Activated CD4-positive, CD25-positive, alpha-beta regulatory T cell treated with anti-CD3 and anti-CD28 coated beads, Interleukin-2, amount 50 U/mL, for 16 hours (primary cell): ENCODE measurements at places on chromosomes 2 and 18.

GRCh38 chr2:7020468-7020867 lies 103.3 kb downstream of the RNF144A start:
- DNase-seq = no peak

- DNase-seq = peak; percentile 9
Measured at GRCh38 chr2:198054299-198054698, 249.9 kb downstream of the PLCL1 start.

GRCh38 chr2:175282300-175282699 lies 100.8 kb upstream of the ATP5MC3 start:
- DNase-seq = no peak

DNA sequence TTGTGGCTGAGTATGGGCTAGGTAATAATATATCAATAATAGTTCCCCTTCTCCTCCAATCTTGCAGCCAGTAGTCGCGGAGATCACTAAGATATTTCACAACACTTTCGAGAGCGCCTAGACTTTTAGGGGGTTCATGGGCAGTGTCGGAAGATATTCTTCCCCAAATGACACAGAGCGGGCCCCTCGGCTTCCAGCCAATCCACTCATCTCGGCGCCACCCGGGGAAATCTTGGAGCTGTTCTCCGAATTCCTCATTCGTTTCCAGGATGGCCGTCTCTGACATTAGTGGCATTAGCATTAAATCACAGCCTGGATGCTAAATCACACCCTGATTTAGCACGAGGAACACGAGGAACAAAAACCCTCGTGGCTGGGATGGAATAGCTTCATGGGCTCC lies 437.7 kb downstream of the ZNF516 start:
- DNase-seq = no peak

- no peak for DNase-seq
Measured at GRCh38 chr2:177282181-177282641, 17.7 kb upstream of the NFE2L2 start.

DNA sequence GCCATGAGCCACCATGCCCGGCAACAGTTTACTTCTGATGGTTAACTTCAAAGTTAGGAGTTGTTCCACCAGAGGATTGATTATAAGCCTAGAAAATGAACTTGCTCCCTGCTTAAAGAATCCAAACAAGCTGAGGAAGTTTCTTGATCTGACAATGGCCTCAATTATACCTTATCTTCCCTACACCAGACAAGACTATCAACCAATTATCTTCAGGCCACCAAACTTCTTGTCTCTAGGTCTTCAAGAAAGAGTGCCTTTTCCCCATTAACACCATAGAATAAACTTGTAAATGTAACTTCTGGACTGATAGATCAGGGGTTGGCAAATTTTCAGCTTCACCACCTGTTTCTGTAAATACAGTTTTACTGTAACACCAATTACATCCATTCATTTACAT lies 15.0 kb downstream of the ZC3H8 start:
- DNase-seq = no peak

GRCh38 chr18:48942554-48943261 lies 8.1 kb downstream of the SMAD7 start:
- DNase-seq = no peak

GRCh38 chr2:140136366-140136765 lies 1356.2 kb upstream of the NXPH2 start:
- DNase-seq = no peak

DNA sequence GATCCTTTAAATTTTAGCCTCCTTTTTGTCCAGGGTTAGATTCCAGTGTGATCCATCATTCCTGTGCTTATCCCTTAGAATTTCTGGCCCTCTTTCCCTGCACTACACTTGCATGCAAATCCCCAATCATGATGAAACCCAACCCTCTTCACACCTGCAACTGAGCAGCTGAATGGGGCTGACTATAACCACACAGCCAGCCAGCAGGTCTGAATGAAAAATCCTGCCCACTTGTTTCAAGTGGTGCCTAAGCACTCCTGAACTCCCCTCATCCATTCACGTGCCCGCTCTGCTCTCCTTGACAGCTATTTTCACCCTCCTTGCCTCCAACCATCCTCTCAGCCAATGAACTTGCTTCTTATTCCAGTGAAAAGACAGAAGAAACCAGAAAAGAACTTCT lies 80.5 kb upstream of the AFF3 start:
- DNase-seq = no peak

DNA sequence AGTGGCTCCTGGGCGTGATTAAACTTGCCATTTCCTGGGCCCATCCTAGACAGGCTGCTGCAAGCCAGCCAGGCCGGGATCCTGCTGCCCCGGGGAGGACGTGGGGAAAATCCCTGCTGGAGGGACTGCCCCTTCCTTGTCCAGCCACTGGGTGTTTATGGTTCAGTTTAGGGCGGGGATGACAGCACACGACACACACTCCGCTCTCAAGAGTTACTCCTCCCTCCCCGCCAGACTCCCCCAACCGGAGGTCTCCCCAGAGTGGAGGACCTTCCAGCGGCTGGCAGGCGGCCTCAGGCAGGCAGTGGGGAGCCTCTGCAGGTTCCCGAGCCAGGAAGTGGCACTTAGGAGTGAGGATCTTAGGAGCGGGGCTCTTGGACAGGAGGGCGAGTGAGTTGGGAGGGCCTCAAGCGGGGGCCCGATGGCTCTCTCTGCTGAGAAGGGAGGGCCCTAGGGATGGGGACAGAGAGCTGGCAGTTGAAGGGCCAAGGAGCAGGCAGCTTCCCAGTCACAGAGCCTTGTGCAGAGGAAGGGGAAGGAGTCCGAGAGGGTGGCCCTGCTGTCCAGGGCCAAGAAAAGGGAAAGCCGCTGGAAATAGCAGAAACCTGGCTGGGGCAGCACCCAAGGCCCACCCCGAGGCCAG lies 5.7 kb upstream of the GPR35 start:
- DNase-seq = no peak

- DNase-seq = no peak
Measured at GRCh38 chr2:89845532-89845931, 1154.1 kb downstream of the RPIA start.

- no peak for DNase-seq
Measured at GRCh38 chr2:172252154-172252553, 149.5 kb upstream of the DLX2 start.

DNA sequence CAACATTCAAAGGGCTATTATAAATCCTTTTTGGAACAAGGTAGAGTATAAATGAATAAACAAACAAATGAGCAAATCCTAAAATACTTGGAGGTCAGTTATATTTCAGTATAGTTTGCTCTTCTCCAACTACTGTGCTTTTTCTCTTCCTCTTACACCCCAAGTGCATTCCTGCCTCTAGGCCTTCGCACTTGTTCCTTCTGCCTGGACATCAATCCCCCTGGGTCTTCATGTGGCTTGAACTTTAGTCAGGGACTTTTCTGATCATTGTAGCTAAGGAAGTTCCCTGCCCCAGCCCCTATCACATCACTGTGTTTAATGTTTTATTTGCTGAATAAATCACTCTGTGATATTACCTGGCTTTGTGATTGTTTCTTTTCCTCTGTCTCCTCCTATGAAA lies 418.2 kb upstream of the HNRNPA3 start:
- no peak for DNase-seq

DNA sequence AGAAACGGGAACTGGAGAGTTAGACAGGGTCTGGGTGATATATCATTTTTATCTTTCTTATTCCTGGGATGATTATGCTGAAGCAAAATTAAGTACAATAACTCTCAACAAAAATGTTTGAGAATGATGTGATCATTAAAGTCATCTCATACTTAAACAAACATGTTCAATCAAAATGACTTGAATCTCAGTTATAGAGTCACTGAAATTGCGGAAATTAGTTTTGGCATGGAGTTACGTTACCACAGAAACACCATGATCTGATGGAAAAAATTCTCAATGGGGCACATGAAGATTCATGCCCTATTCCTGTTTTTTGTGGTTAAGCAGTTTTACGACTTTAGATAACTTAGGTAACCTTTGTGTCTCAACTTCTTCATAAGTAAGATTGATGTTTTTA lies 757.7 kb downstream of the EPHA4 start:
- DNase-seq = no peak

- DNase-seq = no peak
Measured at GRCh38 chr2:70725505-70725904, 42.5 kb downstream of the ADD2 start.

GRCh38 chr2:170361090-170361936 lies 183.4 kb downstream of the MYO3B start:
- DNase-seq = peak; percentile 7

DNA sequence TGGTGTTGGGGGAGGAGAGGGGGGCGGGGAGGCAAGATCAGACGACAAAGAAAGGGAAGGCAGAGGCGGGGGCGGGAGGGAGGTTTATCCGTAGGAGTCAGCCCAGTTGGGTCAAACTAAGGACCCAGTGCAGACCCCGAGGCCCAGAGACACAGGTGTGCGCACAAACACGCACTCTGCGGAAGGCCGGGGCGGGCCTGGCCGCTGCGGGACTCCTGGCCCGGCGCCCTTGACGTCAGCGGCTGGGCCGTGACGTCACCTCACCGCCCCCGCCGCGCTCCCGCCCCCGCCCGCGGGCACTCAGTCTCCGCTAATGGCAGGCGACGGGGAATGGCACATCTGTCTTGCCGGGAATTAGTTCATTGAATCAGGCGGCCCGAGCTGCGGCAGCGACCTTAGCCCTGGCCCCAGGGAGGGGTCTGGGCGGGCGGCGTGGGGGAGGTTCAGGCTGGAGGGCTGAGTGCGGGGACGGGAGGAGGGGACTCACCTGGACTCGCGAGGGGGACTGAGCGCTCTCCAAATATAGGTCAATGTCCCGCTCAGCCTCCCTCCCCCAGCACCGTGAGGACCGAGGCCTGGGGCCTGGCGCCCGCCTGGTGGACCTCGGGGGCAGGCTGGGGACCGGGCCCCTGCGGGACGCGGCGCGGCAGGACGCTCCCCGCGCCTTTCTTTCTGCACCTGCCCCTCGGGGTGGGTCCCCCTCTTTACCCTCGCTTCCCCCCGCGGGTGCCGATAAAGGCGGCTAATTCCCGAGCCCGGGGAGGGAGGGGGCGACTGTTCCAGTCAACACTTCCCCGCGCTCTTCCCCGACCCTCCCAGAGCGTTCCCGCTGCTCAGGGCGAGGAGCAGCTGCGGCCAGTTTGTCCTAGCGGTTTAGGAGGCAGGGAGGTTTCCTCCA lies 15.5 kb upstream of the ECEL1 start:
- no peak for DNase-seq

GRCh38 chr2:26946841-26947784 lies 23.3 kb upstream of the MAPRE3 start:
- no peak for DNase-seq

GRCh38 chr2:17136877-17137276 lies 381.4 kb downstream of the RAD51AP2 start:
- no peak for DNase-seq

- no peak for DNase-seq
Measured at GRCh38 chr2:29615183-29615582, 306.2 kb downstream of the ALK start.

- peak; percentile 62 for DNase-seq
Measured at GRCh38 chr2:25215948-25216679, 47.7 kb upstream of the POMC start.

- DNase-seq = no peak
Measured at GRCh38 chr2:158960193-158960592, 8.2 kb upstream of the TANC1 start.
